ENCODE measurements at places on chromosomes 2 and 18.

GRCh38 chr2:148877403-148877740, 2.3 kb downstream of the KIF5C start:
- DNase-seq: no peak

DNA sequence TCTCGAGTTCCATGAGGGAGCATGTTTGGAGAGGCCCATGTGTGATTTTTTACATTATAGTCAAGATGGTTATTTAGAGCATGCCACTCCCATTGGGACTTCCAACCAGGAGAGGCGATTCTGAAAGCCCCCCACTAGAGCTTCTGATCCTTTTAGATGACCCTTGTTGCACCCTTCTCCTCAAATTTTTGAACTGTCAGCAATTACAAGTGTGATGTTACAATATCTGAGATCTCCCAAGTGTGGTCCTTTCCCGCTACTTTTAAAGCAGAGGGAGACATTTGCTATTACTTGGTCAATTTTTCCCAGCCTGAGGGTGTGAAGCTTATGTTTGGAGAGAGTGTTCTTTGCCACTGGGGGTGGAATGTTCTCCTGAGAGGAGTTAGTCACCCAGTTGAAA, 16.7 kb upstream of the PTH2R start:
- DNase-seq: no peak

- DNase-seq: no peak
Observed at GRCh38 chr2:105757433-105757832, 12.7 kb downstream of the NCK2 start.

DNA sequence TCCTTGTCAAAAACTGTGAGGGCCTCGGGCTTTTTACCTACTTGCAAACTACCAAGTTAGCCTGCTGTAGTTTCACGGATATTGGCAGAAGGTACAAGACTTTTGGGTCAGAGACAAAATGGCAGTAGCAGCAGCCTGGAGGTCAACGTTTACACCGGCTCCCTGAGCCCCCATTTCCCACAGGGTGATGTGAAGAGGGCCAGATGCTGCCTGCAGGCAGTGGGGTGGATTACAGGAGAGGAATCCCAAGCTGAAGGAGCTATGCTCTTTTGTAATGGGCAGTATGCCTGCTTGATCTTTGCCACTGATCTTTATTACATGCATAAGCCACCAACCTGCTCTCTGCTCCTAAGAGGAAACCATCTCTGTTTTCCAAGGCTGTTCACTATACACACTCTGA, 29.5 kb upstream of the SP5 start:
- no peak for DNase-seq

DNA sequence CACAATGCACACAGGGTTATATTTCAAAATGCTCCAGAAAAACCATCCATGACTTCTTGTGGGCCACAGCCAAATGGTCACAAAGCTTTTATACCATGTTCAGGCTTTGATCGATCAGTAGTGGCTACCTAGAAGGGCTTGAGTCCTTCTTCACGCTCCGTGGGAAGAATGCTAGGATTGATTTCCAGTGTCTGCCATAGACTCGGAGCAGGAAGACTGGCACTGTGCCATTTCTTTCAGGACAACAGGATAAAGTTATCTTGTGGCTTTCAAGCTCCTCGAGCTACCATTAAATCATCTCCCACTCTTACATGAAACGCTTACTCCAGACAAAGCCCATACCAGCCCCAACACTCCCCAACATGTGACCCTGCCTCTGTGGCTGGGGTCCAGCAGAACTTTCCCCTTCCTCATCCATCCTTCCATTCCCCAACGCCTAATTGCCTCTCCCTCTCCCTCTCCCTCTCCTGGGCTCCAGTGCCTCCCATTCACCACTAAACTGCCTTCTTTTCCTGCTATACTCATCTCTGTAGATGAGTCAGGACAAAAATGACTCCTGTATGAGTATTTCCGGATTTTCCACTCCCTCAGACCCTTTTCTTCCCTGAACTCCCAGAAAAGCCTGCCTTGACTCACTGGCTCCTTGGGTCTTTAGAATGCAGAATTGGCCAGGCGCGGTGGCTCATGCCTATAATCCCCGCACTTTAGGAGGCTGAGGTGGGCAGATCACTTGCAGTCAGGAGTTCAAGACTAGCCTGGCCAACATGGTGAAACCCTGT, 40.9 kb downstream of the ADD2 start:
- DNase-seq: peak; percentile 87

DNA sequence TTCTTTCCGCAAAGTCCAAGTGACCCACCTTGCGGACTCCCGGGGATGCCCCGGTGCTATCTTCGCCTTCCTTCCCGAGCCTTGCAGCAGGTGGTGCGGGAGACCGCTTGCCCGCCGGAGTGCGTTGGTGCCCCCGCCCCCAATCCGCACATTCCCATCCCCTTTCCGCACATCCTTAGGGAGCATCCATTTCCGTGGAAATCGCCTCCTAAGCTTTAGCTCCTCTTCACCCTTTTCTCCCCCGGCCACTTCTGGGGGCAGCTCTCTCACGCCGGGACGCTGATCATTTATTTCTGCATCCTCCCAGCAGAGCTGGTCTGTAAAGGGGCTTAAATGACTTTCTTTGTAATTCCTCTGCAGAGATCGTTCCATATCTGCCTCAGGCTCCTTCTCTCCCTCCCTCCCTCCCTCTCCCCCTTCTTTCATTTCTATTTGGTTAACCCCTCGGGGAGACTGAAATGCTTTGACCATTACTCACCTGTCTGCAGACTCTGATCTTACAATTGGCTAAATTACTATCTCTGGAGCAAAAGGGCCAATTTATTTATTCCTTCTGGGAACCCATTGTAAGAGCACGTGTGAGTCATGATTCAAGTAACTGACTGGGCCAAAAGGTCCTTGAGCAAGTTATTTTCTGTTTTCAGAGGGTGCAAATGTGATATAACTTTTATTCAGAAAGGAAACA, 1.3 kb upstream of the LYPD1 start:
- DNase-seq: peak; percentile 93

DNA sequence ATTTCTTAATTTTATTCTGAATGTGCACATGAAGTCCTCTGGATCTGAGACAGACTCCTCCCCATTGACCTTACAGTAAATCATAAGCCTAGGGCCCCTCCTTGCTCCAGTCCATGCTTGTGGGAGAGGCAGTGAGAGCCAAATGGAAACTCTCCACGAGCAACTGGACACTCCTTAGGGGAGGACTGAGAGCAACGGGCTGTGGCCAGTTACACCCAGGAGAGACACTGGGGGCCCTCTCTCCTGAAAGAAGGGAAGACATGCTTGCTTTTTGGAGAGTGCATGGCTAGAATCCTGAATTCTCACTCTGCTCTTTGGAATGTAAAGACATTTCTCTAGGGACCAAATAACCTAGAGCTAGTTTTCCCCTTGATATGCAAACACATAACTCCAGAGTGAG, 49.0 kb upstream of the BIN1 start:
- DNase-seq: peak; percentile 62

GRCh38 chr2:225319872-225320271, 79.6 kb upstream of the NYAP2 start:
- DNase-seq: no peak

DNA sequence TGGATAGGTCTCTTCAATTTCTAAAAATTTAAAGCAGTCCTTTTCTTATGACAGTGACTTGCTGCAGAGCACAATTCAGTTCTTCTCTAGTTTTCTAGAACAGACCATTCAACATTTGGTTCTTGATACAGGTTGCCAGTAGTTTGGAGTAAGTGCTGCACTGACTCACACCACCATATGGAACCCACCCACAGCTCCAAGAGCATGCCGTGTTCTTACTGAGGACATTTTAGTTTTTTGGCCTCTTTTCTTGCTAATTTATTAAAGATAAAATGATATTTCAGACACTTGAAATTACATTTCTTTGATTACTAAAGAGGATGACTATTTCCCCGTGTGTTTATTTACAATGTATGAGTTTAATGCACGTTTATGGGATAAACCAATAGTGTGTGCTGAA, 120.0 kb downstream of the COL4A4 start:
- no peak for DNase-seq

- DNase-seq: no peak
Observed at GRCh38 chr2:12669036-12669435, 47.7 kb upstream of the TRIB2 start.

- DNase-seq: no peak
Observed at GRCh38 chr2:5751873-5752482, 59.8 kb downstream of the SOX11 start.

DNA sequence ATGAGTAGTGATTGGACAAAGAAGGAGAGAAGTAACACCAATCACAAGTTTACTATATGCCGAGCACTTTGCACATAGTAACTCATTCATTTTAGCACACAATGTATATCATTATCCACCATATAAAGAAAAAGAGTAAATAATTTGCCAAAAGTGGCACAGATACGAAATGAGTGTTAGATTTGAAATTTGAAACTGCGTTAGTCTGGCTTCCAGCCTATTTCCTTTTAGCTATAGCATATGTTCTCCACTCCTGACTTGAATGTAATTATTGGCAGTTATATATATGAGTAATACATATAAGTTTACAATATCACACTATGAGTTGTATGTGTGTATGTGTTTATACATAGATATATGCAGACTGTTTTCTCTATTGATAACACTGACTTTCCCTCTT, 98.6 kb downstream of the NOL4 start:
- DNase-seq: no peak

DNA sequence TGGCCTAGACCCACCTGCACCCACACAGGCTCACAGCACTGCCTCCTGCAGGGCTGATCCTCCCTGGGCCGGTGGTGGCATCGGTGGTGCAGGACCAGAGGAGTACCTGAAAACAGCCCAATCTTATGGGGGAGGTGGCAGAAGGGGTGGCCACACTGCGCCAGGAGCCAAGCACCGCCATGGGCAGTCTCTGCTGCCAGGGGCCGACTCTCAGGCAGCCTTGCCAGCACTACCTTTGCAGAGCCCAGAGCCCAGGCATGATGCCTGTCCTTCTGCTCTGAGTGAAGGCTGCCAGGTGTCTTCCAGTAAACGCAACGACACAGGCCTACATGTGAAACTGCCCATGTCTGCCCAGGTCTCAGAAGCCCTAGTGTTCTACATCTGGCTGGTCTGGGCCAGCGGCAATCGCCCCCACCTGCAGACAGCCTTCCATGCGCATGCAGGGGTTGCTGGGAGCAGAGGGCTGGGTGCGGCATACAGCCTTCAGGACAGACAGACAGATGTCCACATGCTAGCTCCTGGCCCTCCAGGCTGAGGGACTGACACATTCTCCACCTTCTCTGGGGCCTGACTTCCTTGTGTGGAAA, 6.8 kb downstream of the HS6ST1 start:
- no peak for DNase-seq

- no peak for DNase-seq
Observed at GRCh38 chr2:48414980-48415835, 114.7 kb upstream of the STON1 start.

- peak; percentile 95 for DNase-seq
Observed at GRCh38 chr18:41938445-41938844, 16.6 kb upstream of the PIK3C3 start.

Data from fibroblast of skin of abdomen (primary cell).